ENCODE measurements at places on chromosomes 7 and 10. TPM values are rescaled to one million over a fixed set of nuclear protein-coding genes. Genes with fewer than 3 reads are reported as not detected.

ATAD1 gene
- 29.6 TPM for total RNA-seq

MMRN2 gene
- total RNA-seq = 1.5 TPM

STOX1 gene
- total RNA-seq = not detected

MYOF gene
- total RNA-seq = 108 TPM

SORCS3 gene
- total RNA-seq = not detected

CUBN gene
- total RNA-seq = 2.2 TPM
